ENCODE measurements at places on chromosomes 6 and 20. TPM values are rescaled to one million over a fixed set of nuclear protein-coding genes. Genes with fewer than 3 reads are reported as not detected.

The NOTCH4 gene
- 0.77 TPM for total RNA-seq

The KHDC1L gene
- total RNA-seq = not detected

The TOX2 gene
- total RNA-seq = 4.4 TPM

The DNMT3B gene
- total RNA-seq = 1.5 TPM

The ROMO1 gene
- total RNA-seq = 118 TPM

The IMPG1 gene
- total RNA-seq = not detected

The MMP24OS gene
- total RNA-seq = 30.1 TPM

The SPATS1 gene
- total RNA-seq = under 0.01 TPM

The CST4 gene
- total RNA-seq = 0.17 TPM

The SMPDL3A gene
- 19.8 TPM for total RNA-seq

The SASH1 gene
- 38.6 TPM for total RNA-seq

The EIF2S2 gene
- total RNA-seq = 140 TPM

The DYNLT2 gene
- 1.0 TPM for total RNA-seq

The SAMD5 gene
- 4.0 TPM for total RNA-seq

The ZNF165 gene
- total RNA-seq = 0.33 TPM

The UBD gene
- total RNA-seq = not detected

The ZNF133 gene
- total RNA-seq = 31.5 TPM

The SIRPB2 gene
- not detected for total RNA-seq

The HSPA1L gene
- total RNA-seq = 3.1 TPM

The CST2 gene
- not detected for total RNA-seq

The TEAD3 gene
- total RNA-seq = 9.6 TPM

The AFDN gene
- total RNA-seq = 57.1 TPM

Measured in fibroblast of lung (primary cell).